ENCODE measurements at places on chromosomes 12 and 14.

GRCh38 chr12:111174961-111175345 is 193.9 kb downstream of the PHETA1 start:
- no peak for DNase-seq

DNA sequence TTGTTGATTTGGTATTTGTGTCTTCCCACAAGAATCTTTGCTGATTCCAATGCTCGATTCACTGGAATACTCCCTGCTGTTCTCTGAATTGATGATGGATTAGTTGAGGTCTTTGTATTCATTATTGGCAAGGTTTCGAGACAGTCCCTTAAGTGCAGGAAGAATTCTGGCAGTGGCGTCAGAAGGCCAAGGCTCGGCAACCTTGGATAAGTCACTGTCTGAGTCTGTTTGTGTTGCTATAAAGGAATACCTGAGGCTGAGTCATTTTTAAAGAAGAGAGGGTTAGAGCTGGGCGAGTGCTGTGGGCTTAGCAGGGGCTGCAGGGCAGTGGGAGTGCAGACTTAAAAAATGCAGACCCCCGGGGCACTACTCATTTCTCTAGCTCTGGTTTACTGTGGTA is 56.9 kb downstream of the CHST11 start:
- DNase-seq, result no peak

- no peak for DNase-seq
These were observed 78.7 kb downstream of the NEDD1 start for GRCh38 chr12:96985515-96986362.

GRCh38 chr14:50139192-50139591 is 22.8 kb upstream of the VCPKMT start:
- DNase-seq, result no peak

- peak; percentile 100 for DNase-seq
These were observed at the start of the genes ATP6V1D and EIF2S1 for GRCh38 chr14:67359775-67360469. Gene ATP6V1D (minus strand): TSS chr14:67359804. CDS start chr14:67359698, 106 bp downstream. Gene EIF2S1 (plus strand): TSS chr14:67360328. CDS start chr14:67364768, 4,440 bp downstream.

Measured in hindlimb muscle (tissue), 1 donor.